ENCODE measurements at places on chromosomes 6 and 20.
A peak's percentile ranks its signal among the peaks of the same experiment; 100 is the strongest.

GRCh38 chr6:138331984-138332383, 45.7 kb upstream of the SMIM28 start:
- no peak for DNase-seq

GRCh38 chr6:45563041-45563440, 185.3 kb upstream of the SUPT3H start:
- DNase-seq, result no peak

DNA sequence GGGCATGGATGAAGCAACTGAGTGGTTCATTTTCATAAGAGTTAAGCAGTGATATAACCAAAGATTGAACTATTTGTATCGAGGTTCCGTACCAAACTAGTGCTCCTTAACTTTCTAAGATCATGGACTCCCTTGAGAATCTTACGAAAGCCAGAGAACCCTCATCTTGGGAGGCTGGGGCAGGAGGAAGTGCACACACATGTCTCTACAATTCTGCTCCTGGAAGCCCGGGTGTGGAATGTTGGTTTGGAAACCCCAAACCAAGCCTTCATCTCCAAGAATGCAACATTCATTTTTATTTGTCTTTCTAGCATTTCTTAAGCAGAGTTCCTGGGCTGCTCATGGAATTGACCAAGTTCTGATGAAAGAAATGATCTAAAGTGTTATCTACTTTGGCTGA, 250.5 kb upstream of the PRND start:
- DNase-seq, result peak; percentile 52

GRCh38 chr20:50120935-50121693, 8.2 kb upstream of the UBE2V1 start:
- DNase-seq, result no peak

GRCh38 chr6:14470671-14471070, 353.1 kb downstream of the CD83 start:
- no peak for DNase-seq

GRCh38 chr6:88135578-88136114, 30.5 kb downstream of the CNR1 start:
- no peak for DNase-seq

- no peak for DNase-seq
Measured at GRCh38 chr6:39938773-39939654, 4.8 kb upstream of the MOCS1 start.

GRCh38 chr6:15974817-15975216, 154.1 kb upstream of the MYLIP start:
- DNase-seq, result no peak

GRCh38 chr6:4774296-4774695, 1.9 kb upstream of the CDYL start:
- no peak for DNase-seq
